ENCODE measurements at places on chromosomes 3 and 15.
A peak's percentile ranks its signal among the peaks of the same experiment; 100 is the strongest.

GRCh38 chr3:186361246-186361761 lies 730 bp downstream of the DGKG start:
- DNase-seq, result no peak

GRCh38 chr3:72058493-72059081 lies 273.6 kb upstream of the PROK2 start:
- no peak for DNase-seq

GRCh38 chr15:57646087-57646486 lies 54.4 kb downstream of the MYZAP start:
- DNase-seq, result no peak

DNA sequence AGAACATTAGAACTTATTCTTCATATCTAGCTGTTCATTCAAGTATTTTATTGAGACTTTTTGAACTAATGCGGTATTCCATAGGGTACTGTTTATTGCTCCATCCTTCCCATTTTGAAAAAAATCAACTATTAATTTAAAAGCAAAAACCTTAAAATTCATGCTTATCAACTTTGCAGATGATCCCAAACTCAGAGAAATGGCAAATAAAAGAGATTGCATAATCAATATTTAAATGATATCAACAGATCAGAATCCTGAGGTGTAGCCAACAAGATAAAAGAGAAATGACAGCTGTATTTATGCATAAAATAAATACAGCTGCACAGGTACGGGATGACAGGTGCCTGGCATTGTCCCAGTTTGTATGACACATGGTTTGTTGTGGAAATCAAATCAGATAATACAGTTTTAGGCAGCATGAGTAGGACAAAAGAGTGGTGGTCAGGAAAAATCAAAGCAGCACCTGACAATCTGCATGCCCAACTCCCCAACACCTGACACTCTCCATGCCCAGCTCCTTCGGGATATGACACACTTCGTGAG lies 42.4 kb upstream of the CMTM8 start:
- DNase-seq, result no peak

DNA sequence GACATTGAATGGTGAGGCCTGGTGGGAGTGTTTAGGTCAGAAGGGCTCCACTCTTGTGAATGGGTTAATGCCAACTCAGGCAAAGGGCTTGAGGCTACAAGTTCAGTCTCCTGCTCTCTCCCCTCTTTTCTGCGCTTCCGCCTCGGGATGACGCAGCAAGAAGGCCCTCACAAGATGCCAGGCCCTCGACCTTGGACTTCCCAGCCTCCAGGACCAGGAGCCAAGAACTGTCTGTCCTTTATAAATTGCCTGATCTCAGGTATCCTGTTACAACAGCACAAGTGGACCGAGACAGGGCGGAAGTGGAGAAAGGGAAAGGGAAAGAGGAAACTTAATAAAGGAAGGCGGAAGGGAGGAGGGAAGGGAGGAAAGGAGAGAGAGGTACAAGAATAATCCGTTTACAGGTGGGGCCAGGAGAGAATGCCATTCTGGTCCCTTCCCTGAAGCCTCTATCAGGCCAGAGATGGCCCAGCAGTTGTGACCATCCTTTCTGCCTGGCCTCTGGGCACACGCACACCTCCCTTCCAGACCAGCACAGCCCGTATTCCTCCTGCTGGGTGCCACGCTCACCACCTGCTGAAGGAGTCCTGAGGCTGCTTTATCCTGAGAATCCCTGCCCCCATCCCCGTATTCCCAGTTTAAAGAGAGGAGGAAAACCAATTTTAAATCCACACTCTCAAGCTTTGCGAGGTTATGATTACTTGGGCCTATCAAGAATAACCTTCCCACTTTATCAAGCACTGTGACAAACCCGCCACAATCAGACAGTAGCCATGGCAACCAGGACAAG lies 64.2 kb downstream of the OXNAD1 start:
- DNase-seq, result no peak

GRCh38 chr3:132029182-132029902 lies 5.5 kb downstream of the CPNE4 start:
- DNase-seq, result peak; percentile 47

DNA sequence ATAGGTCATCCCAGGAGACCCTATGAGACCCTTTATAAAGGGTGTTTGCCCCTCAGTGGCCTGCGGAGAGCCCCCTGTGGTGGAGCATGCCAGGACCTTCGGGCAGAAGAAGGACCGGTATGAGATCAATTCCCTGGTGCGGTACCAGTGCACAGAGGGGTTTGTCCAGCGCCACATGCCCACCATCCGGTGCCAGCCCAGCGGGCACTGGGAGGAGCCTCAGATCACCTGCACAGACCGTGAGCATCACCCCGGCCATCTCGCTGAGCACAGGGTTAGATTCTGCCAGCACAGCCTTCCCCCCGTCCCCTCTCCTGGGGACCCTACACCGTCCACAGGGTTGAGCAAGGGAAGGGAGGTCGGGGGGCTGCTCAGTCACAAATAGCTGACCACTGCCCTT lies 21.6 kb downstream of the HAPLN3 start:
- DNase-seq, result no peak

GRCh38 chr15:35567392-35567791 lies 21.4 kb upstream of the DPH6 start:
- no peak for DNase-seq

- DNase-seq, result no peak
These were observed 260.9 kb upstream of the SLITRK3 start for GRCh38 chr3:165457096-165457495.

GRCh38 chr3:187629711-187630110 lies 40.5 kb downstream of the SST start:
- DNase-seq, result no peak

DNA sequence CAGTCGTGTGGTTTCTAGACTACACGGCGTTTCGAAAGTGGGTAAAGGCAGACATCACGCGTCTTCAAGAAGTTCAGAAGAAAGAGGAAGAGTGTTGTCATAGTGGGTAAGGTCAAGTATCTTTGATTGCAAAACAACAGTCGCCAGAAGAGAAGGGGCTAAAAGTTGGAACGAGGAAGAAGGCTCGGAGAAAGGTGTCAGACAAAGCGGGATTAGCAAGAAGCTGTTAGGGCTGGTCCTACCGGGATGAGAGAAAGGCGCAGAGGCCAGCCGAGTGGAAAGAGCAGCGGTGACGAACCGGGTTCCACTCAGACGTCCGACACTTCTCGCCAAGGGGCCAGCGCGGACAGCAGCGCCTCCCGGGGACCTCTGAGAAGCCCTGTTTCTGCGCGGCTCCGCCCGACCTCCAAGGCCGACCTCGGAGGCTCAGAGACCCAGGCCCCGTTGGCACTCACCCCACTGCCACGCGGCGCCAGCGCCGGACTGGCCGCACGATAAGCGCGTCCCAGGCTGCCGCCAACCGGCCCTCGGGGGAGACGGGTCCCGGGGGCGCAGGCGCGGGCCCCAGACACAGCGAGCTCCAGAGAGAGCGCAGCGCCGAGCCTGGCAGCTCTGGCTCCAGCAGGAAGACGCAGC lies 436 bp downstream of the ADPGK start:
- DNase-seq, result peak; percentile 47

- DNase-seq, result no peak
These were observed 8.3 kb downstream of the SETD5 start for GRCh38 chr3:9405756-9406155.

DNA sequence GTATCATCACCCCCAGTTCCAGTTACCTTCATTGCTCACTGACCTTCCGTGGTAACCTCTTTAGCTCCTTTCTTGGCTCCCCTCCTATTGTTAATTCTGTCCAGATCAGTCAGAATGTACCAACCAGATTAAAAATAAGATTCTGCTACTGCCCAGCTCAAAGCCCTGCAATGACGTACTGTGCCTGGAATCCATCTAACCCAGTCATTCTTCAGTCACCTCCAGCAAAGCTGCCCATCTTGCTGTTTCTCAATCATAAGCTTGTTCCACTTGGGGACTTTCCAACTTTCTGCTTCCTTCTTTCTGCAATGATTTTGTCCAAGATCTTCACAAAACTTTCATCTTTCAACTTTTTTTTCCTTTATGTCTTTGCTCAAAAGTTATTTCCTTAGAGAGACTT lies 512.0 kb upstream of the ZNF385D start:
- no peak for DNase-seq

DNA sequence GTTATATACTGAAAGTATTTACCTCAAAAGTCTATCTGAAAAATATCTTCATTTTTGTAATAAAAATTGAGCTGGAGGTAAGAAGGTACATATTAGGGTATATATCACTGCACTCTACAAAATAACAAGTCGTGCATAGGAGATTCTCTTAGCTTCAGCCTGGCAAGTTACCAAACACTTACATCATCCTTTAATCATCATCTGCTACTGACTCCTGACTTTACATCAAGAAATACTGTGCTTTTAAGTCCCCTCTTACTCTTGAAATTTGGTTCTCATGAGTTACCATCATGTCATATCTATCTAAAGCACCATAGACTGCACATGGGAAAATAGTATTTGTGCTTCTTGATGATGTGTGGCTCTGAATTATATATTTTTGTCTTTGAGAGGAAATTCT lies 50.8 kb downstream of the LYSMD4 start:
- no peak for DNase-seq

DNA sequence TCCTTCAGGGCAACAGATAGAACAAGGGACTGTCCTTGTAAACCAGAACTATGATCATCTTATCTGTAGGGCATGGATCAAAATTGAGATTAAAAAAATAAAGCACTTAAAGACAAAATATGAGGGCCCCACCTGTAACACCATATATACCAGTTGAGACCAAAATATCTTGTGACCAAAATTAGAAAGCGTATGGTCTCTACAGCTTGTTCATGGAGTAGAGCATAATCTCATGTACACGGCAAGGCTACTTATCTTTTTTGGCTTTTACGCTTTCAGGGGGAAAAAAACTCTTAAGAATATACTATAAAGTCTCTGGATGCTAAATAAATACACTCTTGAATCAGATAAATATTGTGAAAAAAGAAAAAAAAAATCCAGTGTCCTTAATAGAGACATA lies 49.3 kb downstream of the ADAMTS9 start:
- DNase-seq, result no peak

GRCh38 chr3:37072892-37073291 lies 79.6 kb downstream of the MLH1 start:
- DNase-seq, result no peak

GRCh38 chr3:141875893-141876380 lies 506 bp upstream of the ATP1B3 start:
- no peak for DNase-seq

DNA sequence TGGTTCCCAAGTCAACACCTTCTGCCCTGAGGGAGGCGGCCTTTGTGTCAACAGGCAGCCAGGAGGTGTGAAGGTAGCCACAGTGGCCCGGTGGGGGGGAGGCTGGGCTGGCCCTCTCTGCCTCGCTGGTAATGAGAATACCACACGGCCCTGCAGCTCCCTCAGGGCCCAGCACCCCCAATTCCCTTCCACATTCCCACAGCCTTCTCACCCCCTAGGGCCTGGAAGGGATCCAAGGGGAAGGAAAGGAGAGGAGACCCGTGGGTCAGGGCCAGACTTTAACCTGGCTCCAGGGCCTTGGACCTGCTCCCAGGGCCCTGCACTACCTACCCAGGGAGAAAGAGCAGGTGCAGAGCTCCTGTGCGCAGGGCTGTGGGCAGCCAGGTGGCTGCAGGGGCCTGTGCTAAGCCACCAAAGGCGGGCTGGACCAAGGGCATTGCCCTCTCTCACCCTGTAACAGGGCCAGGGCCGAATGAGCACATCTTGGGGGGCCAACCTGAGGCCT lies 8.7 kb upstream of the MESP2 start:
- DNase-seq, result no peak

- DNase-seq, result no peak
These were observed 35.2 kb downstream of the DNASE1L3 start for GRCh38 chr3:58175437-58176184.

DNA sequence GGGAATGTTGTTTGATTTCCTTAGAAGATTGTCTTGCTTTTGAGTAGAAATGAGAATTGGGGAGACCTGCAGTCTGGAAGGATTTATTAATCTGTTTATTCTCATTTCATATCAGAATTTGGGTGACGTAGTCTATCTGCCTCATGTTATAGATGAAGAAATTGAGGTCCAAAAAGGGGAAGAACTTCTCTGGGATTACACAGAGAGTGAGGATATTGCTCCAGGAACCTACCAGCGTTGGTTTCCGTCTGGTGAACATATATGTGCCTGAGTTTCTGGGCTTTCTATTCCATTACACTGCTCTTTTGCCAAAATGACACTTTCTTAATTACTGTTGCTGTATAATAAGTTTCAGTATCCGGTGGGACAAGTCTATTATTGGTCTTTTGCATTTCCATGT lies 51.8 kb downstream of the CTDSPL start:
- DNase-seq, result no peak

- DNase-seq, result no peak
These were observed 33.3 kb upstream of the SLC41A3 start for GRCh38 chr3:126117212-126117611.

DNA sequence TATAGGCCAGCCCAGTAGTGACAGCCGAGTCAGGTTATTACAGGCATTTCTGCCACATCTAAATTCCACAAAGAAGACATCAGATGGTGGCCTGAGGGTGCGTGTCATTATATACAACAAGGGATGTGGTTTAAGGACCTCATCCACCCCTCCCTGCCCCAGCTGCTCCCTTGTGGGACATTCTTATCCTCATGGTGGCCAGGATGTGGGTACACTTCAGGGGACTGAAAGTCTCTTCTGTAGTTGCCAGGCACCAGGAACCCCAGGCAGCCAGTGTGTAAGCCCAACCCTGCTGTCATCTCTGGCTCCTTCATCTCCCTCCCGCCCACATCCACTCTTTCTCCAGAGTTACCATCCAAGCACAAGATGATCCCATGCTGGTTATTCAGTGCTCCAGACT lies 224.9 kb upstream of the TOPAZ1 start:
- DNase-seq, result no peak

- DNase-seq, result no peak
These were observed 17.5 kb upstream of the TBC1D5 start for GRCh38 chr3:17759901-17760300.

- DNase-seq, result no peak
These were observed 23.9 kb downstream of the SLC30A4 start for GRCh38 chr15:45498701-45499100.

DNA sequence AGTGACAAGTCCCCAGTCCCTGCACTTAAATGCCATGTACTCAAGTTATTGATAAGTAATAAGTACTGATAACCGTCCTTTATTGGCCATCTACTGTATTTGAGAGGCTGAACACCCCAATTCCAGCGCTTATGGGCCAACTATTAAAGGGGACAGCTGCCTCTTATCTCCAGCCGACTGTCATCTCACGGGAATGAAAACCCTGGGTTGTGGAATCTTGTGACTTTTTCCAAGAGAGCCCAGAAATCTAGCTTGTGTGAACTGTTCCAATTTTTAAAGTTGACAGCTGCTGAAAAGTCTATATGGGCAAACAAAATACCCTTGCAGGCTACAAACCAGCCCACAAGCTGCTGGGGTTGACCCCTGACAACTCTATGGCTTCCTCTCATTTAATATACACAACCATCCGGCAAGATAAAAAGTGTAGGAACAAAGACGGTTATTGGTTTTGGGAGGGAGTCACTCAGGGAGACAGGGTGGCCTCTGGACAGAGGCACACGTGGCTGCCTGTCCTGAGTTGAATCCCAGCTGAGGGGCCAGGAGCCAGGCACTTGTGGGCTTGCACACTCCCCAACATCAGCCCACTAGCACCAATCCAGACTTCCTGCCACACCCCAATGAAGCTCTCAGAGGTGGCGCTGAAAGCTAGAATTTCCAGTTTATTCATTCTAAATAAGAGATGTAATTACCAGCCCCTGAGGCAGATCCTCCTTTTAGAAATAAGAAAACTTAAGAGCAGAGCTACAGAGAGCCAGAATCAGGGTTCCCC lies 16.2 kb downstream of the SPSB4 start:
- no peak for DNase-seq

- no peak for DNase-seq
These were observed 1.3 kb upstream of the IL16 start for GRCh38 chr15:81195339-81195864.

- DNase-seq, result no peak
These were observed 67.2 kb upstream of the POLG start for GRCh38 chr15:89401631-89402517.
